ENCODE measurements at places on chromosomes 11 and 22.
A peak's percentile ranks its signal among the peaks of the same experiment; 100 is the strongest.

DNA sequence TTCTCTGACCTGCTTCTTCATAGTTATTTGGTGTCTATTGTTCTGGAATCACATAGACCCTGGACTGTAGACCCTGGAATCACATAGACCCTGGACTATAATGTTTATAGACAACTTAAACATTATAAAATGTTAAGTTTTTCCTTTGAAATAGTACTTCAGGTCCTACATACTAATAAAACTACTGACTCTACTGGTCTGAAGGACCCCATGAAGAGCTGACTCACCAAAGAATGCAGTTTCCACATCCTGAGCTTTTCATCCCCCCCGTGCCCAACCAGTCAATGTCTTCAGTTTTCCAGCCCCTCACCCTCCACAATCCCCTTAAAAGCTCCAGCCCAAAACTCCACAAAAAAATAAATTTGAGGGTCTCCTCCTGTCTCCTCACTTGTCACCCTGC lies 6.6 kb upstream of the PLEKHA7 start:
- no peak for DNase-seq

DNA sequence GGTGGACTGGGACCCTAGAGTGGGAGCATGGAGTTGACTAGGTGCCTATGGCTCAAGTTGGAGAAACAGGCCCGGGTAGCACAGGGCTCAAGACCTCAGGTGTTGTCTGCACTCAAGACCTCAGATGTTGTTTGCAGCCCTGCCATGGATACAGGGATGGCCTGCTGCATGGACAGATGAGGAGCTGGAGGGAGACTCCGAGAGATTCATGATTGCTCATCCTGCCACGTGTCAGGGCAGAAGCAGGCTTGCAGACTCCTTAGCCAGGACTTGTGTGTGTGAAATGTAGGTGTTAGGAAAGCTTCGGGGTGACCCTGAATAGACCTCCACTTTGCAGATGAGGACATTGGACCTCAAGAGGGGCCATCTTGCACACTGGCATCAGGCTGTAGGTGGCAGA lies 921 bp downstream of the CCDC116 start:
- no peak for DNase-seq

DNA sequence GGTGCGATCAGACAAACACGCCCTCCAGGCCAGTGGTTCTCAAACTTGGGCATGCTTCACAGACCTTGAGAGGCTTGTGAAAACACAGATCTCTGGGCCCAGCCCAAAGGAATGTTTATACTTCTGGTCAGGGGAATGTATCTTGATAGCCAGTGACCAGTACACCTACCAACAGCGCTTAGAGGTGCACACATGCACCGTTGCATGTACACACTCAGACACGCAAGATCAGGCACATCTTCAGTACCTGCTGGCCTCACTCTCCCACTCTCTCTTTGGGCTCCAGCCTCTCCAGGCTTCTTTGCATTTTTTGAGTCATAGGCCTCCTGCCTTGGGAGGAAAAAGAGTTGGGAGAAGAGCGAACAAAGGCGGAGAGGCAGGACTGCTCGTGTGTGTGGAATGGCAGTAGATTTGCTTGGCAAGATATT lies 11.7 kb upstream of the FXYD6 start:
- no peak for DNase-seq

DNA sequence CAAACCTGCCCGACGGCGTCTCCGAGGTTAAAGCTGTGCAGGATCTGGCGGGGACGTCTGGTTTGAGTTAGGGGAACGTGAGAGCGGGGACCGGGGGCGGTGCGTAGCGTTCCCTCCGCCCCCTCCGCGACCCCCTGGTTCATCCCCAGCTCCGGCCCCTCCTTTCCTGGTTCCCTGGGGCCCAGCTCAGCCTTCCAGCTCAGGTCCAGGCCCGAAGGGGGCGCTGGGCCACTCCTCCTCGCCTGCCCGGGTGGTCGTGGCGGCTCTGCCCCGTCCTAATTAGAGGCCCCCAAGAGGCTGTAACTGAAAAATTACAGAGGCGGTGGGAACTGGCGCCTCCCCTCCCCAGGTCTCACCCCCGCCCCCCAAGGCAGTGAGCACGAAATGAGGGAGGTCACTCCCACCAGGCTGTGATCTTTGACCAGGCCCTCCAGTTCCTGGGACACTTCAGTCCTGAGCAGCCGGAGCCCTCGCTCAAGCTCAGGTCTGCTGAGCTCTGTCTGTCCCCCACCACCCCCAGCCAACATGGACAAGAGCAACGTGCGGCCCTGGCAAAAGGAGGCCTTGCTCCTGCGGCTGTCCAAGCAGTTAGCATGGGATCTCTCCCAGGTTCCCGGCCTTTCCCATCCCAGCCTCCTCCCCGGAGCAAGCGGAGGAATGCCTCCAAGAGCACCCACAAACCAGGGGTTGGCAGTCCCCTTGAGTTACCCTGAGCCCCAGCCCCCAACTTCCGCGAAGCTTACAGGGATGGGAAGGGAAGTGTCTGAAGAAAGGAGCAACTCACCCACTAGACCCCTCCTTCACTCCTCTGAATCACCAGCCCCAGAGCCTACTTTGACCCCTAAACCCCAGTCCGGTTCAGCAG lies 3.3 kb downstream of the CD248 start:
- DNase-seq, result no peak

DNA sequence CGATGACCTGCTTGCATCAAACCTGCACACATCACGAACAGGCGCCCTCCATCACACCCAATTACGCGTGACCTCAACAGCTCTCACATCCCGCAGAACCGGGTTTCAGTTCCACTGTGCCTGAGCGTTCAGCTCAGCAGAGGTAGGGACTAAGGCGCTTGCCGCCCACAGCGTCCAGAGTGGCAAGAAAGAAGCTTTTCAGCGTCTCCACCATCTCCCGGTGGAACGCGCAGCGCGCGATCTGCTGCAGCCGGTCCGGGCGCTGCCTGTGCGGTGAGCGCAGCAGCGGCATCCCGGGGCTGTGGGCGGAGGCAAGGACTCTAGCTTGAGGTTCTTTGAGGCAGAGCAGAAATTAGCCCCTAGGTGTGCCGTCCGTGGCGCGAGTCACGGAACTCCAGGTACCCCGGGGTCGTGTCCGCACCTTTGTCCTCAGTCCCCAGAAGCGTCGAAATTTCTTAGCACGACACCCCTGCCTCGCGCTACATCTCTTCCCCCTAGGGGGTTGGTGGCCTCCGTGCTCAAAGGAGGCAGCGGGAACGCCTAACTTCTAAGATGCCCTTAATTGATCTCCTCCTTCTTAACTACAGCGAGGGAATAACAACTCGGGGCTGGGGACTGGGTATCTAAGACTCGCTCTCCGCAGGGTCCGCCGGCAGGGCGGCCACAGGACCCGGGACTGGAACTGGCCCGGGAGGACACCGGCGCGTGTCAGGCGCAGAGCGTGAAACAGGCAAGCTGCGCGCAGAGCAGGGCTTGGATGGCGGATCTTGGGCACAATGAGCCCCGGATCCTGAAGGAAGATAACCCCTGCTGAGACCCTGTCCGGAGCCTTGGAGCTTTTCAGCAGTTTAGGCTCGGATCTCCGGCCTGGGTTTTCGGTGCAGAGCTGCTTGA lies 1.7 kb upstream of the CALCA start:
- DNase-seq, result peak; percentile 25

GRCh38 chr11:20668844-20669819 lies at the start of gene NELL1:
Gene NELL1 (plus strand): TSS chr11:20669586.
- no peak for DNase-seq

GRCh38 chr11:128294001-128294670 lies 293.2 kb downstream of the ETS1 start:
- DNase-seq, result no peak

DNA sequence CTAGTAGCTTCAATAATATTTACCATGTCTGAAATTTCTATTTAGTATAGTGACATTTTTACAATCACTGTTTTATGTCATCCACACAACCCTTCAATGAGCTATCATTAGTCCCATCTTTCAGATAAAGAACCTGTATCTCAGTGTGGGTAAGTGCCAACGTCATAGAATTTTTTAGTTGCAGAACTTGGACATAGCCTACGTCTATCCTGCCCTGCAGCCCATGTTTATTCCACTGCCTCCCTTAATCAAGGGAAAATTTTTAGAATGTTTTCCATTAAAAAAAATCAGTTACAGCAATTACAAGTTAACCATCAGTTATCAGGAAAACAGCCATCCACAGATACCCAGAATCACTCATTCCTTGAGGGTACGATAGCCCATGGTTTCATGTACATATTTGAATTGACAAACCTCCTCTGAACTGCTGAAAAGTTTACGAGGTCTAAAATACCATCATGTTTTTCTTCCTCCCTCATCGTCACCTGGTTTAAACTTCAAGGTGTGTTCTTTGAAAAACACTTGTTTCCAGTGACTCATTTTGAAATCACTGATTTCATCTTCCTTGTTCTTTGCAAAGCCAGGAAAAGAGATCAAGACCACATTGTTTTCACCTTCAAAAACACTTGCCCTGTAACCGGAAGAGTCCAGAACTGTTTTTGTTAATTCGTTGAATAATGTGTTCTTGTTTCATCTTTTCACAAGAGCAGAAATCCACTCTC lies 100.9 kb downstream of the FAM76B start:
- DNase-seq, result no peak

DNA sequence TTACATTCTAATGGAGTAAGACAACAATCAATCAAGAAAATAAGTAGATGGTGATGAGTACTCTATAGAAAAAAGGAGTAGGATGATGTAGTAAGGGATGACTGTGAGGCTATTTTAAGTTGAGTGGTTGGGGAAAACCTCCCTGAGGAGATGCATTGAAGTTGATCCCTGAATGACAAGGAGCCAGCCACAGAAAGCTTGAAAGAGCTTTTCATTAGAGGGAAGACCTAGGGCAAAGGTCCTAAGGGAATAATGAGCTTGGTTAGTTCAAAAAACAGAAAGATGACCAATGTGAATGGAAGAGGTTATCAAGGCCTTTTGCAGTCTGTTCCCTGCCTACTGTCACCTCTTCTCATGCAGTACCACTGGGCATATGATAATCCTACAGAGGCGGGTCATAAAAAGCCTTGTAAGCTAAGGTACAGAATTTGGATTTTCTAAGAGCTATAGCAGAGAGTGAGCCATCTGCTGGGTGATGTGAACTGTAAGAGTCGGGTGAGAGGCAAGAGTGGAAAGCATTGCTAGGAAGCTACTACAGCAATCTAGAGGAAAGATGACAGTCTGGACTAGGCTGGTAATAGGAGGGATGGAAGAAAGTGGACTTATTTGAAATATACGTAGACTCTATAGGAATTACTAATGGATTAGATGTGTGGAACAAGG lies 3.1 kb downstream of the PPP2R1B start:
- no peak for DNase-seq

- no peak for DNase-seq
Observed at GRCh38 chr11:102407901-102408300, 44.7 kb downstream of the TMEM123 start.

DNA sequence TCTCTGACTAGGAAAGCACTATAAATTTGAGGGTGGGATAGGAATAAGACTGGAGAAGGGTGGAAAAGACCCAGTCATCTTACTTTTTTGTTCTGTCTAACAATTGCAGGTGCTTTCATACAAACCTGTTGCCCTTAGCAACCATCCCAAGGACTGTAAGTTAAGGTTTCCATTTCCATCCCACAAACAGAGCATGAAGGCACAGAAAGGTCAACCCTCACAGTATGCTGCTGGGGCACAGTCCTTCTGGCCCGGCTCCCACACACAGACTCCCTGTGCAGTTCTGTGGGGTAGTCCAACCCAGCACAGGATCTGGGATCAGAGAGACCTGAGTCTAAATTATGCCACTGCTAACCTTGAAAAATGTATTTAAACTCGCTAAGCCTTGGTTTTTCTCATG lies 38.4 kb upstream of the ETS1 start:
- no peak for DNase-seq

- DNase-seq, result no peak
Observed at GRCh38 chr11:36296884-36297543, 926 bp downstream of the PRR5L start.

- no peak for DNase-seq
Observed at GRCh38 chr11:69136471-69136870, 19.3 kb upstream of the SMIM38 start.

DNA sequence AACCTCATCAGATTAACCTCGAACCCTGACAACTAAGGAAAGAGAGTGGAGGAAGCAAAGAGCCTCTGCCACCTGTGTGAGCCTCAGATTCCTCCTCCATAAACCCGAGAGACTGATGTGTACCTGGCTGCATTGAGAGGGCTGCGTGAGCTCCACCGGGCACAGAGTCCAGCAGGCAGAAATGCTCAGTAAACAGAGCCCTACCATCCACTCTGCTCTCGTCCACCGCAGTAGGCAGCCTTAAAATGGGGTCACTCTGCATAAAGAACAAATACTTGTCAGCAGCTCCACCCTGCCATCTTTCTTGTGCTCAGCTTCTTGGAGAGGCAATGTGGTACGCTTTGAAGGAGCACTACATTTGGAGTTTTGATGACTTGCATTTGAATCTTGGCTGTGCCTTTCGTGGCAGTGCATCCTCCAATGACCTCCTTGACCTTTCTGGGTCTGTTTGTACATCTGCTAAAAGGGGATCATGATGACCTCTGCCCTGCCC lies 43.0 kb upstream of the CD5 start:
- no peak for DNase-seq

DNA sequence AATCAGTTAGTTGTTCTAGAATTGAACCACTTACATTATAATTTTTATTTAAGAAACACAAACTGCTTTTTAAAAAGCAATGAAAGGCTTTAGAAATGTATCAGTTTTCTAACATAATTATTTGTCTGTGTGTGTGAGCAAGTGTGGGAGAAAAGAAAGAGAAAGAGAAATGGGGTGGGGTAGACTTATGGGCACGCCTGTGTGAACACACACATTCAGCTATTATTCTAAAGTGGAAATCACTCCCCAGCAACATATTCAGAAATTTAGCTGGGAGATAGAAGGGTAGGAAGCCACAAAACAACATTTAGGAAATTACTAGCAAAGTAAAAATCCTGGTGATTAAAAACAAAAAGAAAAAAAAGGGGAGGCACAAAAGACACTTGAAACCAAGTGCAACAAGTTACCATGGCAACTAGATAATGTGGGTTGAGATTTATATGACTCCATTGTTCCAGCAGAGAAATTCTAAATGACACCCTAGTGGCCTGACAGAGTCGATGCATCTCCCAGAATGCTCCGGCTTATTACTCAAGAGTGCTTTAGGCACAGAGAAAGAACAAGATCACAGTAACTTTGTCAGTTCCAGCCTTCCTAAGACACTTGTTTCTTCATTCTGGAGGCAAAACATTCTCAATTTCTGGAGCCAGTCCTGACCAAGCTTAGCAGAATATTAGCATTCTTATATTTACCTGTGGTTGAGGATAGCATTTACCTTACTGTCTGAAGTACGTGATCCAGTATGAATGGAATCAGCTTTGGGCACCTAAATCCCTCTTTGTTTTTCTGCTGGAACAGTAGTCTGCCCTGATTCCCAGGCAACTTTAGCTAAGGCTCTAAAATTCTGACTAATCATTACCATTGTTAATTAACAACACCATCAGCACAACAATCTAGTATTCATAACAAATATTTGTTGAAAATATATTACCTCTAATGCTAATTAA lies 444.4 kb downstream of the DLG2 start:
- no peak for DNase-seq
